Body of pancreas (tissue), 4 donors: ENCODE measurements at places on chromosomes 16 and 17.
A peak's percentile ranks its signal among the peaks of the same experiment; 100 is the strongest.

- no peak for DNase-seq
Observed at GRCh38 chr16:52022177-52022576, 524.8 kb downstream of the TOX3 start.

DNA sequence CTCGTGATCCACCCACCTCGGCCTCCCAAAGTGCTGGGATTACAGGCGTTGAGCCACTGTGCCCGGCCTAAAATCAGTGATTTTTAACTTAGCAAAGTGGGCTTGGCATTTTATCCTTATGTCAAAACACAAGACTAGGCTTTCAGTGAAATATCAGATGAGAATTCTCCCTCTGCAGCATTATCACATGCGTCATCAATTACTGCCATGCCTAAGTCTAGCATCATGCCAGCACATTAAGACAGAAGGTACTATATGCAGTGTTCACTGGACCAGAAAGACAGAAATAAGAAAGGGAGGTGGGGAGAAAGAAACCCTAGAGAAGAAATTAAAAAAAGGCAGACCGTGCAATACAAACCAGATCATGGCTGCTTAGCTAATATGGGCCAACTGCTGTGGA lies 29.8 kb downstream of the GPATCH8 start:
- DNase-seq: no peak

DNA sequence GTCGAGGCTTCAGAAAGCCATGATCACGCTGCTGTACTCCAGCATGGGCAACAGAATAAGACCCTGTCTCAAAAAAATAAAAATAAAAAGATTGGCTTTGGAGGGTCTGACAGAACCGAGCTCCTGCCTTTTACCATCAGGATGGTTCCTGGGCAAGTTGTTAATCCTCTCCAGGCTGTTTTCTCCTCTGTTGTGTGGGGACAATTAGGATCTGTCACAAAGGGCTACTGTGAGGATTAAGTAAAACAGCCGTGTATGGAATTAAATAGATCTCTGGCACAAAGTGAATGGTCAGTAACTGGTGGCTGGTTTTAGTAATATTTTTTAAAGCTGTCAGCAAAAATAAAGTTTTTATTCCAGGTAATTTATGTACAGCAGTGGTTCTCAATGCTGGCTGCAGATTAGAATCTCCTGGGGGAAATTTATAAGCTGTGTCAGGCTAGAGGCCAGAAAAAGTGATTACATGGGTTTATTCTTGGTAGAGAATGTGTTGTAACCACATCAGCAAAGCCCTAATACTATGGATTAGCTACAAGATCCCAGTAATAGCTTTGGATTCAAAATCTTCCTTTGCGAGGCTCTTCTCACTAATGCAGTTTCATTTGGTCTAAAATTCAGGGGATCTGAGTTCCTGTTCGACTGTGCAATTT lies 47.2 kb downstream of the GPRC5B start:
- DNase-seq: no peak

DNA sequence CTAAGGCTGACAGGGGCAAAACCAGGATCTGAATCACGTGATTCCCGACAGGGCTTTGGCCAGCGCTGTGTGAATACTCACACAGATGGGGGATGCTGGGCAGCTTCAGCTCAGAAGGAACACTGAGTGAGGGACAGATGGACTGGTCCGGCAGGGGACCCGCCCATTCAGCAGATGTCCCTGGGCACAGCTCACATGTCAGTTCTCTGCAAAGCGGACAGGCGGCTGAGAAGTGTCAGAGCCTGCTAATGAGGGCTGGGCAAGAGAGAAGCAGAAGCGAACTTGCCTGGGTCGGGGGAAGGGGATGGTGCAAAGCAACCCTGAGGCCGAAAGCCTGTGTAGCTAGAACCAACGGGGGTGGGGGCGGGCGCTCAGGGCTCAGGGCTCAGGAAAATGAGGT lies 11.9 kb upstream of the GLIS2 start:
- DNase-seq: no peak

- no peak for DNase-seq
Observed at GRCh38 chr17:42241871-42242270, 34.3 kb downstream of the STAT5B start.

DNA sequence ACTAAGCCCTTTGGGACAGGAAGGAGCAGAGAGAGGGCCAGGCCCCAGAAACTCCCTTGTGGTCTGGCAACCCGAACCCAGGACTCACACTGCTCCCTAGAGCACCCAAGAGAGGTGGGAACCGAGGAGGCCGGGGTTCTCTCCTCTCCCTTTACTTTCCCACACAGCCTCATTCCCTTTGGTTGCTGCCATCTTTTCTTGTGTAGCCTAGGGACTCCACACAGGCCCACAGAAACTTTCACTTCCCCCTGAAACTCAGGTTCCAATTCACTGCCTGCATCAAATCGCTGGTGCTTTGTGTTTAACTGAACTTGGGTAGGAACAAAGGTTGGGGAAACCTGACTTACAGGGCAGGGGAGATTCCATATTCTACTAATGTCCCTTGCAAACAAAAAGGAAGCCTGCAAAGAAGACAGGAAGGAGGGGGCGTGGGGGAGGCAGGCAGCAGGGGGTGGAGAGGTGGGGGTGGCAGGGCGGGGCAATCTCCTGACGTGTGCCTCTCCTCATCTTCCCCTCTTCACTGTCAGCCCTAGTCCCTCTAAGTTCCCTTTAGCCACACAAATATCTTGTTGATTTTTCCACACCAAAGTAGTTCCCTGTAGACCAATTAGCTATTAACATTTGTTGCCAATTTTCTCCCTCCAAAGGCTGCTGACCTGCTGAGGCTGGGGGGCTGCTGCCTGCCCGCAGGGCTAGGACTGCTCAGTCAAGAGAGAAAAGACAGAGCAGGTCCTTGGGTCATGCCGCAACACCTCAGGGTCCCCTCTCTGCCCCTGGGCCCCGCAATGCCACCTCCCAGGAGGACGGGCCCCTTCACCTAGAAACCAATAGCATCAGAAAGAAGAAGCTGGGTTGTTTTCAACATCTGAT lies 8.0 kb downstream of the ST3GAL2 start:
- DNase-seq: peak; percentile 38

- DNase-seq: peak; percentile 8
Observed at GRCh38 chr17:27155866-27156265, 138.0 kb upstream of the WSB1 start.

DNA sequence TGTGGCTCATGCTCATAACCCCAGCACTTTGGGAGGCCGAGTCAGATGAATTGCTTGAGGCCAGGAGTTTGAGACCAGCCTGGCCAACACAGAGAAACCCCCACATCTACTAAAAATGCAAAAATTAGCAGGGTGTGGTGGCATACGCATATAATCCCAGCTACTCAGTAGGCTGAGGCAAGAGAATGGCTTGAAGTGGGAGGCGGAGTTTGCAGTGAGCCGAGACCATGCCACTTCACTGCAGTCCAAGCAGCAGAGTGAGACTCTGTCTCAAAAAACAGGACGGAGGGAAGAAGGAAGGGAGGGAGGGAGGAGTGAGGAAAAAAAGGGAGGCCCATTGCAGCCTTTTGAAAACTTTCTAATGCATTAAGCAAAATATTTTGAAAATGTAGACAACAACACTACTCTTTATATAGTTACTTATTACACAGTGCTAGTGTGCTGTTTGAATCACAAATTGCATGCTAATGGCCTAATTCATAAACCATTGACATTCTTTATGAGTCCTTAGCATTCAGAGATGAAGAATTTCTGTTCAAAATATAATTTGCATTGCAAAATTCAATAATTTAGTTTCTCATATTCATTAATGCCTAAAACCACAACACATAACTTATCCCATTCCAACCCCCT lies 59.4 kb downstream of the TMEM114 start:
- no peak for DNase-seq

- no peak for DNase-seq
Observed at GRCh38 chr16:61564716-61565115, 471.5 kb downstream of the CDH8 start.

DNA sequence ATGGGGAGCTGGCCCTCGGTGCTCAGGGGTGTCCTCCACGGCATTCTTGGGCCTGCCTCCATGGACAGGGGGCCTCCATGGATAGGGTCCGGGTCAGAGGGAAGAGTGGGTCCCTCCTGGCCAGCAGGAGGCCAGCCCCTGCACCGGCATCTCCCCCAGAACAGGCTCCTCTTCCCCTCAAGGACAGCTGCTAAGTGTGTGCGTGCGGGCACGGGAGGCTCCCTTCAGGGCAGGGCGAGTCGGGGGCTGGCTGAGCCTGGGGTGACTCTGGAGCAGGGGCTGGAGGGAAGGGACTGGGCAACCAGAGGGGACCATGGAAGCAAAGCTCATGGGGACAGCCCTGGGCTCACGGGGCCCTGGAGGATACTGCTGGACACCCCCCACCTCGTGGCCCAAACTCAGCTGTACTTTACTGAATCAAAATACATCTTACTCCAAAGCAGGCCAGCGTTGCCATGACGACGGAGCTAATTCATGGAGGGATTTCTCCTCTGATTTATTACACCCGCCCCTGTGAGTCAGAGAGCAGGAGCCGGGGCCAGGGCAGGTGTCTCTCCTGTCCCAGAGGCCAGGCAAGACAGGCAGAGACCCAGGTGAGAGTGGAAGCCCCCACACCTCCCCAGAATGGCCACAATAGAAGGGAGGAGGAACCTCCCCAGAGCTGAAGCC lies 2.1 kb downstream of the CASKIN1 start:
- DNase-seq: no peak

DNA sequence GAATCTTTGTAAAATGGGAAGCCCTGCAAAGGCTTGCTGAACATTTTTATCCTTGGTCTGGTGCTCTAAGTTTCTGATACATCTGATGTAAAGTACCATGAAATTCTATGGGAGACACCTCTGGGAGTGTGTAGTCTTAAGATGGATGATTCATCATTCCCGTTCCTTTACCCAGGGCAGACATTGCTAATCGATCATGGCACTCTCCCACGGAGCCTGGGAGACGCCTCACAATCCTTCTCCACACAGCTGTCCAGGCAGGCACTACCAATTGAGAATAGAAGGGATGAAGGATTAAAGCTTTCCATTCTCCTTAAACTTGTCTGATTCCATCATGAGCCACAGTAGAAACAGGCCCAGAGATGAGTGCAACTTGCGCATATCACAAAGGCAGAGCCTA lies 144.8 kb downstream of the GSG1L start:
- DNase-seq: no peak

GRCh38 chr17:83186226-83186625 lies 106.8 kb downstream of the METRNL start:
- no peak for DNase-seq

GRCh38 chr16:85641776-85642176 lies 28.7 kb downstream of the GSE1 start:
- DNase-seq: peak; percentile 89

- no peak for DNase-seq
Observed at GRCh38 chr16:86660623-86661022, 82.3 kb downstream of the FOXL1 start.

DNA sequence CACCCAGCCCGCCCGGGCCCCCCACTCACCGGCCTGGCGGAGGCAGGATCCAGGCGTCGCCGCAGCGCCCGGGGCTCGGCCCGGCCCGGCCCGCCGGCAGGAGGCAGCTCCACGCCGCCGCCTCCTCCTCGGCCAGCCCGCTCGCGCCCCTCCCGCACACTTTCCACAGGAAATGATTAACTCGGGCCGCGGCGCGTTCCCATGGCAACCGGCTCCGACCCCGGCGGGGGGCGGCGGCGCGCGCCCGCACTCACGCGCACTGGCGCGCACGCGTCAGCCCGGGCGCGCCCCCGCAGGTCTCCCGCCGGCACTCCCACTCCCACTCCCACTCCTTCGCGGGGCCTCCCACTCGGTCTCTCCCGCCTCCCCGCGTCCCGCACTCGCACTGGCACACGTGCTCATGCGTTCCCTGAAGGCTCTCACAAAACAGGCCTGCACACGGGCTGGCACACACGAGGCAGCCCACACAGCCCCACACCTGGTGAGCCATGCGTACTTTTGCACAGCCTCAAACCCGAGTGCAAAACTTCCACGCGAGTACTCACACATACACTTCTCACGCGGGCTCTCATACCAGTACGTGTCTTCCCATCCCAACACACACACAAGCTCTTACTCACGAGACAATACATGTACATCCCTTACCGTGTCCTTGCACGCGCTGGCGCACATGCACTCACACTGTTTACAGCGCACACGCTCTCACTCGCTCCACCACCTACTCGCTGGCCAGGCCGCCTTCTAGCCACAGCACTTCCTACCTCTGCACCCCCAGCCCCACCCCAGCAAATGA lies at the start of gene KIFC3:
Gene KIFC3, minus strand, starts transcription at position 151 of the 793 bp plus-strand sequence. CDS start 4,248 bp downstream, outside the sequence.
- DNase-seq: peak; percentile 83

GRCh38 chr16:51450376-51450775 lies 299.3 kb upstream of the SALL1 start:
- no peak for DNase-seq

DNA sequence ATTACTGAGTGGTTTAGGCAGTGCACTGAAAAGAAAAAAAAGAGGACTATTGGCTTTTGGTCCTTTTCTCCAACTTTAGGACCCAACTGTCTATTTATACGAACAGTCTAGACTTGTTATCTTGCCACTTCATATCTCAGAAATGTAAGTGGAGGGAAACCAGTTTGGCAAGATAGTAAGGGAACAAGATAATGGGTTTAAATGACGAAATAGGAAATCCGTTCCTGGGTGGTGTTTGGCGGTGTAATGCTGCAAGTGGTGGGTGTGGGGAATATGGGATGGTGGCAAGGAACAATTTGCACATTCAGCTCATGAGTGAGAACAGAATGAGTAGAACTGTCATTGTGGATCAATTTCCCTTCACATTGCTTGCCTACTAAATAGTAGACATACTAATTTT lies 44.7 kb downstream of the GRB7 start:
- DNase-seq: peak; percentile 16

- no peak for DNase-seq
Observed at GRCh38 chr17:3669548-3669947, 936 bp downstream of the EMC6 start.

DNA sequence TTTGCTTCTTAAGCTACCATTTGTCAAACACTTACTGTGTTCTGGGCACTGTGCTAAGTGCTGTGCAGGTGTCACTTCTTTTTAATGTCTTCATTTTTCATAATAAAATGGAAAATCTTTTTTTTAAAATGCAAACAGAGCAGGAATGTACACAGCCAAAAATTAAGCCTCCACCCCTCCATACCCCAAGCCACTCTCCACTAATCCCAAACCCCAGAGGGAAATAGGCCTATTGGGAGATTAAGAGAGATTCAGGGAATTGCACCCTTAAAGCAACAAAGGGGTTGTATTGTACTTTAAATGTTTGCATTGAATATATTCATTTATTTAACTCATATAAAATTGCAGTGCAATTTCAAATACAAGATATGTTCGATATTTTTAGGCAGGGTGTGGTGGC lies 28.6 kb upstream of the GAN start:
- DNase-seq: no peak

DNA sequence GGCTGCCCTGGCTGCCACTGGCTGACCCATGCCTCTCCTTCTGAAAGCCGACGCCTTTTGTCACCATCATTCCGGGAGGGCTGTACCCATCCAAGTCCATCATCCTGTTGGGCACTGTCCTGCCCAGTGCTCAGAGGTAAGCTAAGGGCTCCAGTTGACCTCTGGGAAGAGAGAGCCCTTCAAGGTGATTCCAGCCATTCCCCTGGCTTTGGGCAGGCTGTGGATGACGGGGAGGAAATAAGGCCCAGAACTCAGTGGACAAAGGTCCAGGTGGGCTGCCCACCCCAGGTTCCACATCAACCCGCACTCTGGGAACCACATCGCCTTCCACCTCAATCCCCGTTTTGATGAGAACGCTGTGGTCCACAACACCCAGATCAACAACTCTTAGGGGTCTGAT lies 45.8 kb downstream of the NOS2 start:
- no peak for DNase-seq

GRCh38 chr17:76543482-76543825 lies 3.6 kb downstream of the PRCD start:
- no peak for DNase-seq
